ENCODE measurements at places on chromosomes 6 and 20.

GRCh38 chr6:49772285-49772684 is 14.8 kb downstream of the PGK2 start:
- DNase-seq = no peak

GRCh38 chr6:167678102-167679101 is 148.3 kb upstream of the AFDN start:
- DNase-seq = no peak

DNA sequence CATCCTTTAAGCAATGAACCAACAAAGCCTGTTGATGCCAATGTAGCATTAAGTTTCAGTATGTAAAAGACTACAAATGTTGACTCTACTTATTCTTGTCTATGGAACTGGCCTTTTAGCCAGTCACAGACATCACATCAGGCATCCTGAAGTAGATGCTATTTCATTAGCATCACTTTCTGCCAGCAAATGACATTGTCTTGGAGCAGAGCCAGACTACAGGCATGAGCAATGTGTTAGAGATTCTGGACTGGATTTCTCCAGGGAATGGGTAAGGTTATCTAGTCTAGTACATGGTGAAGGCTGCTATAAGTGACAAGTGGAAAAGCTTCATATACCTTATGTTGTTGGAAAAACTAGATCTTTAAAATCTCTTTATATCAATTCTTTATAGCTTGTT is 142.9 kb downstream of the ADGRB3 start:
- no peak for DNase-seq

DNA sequence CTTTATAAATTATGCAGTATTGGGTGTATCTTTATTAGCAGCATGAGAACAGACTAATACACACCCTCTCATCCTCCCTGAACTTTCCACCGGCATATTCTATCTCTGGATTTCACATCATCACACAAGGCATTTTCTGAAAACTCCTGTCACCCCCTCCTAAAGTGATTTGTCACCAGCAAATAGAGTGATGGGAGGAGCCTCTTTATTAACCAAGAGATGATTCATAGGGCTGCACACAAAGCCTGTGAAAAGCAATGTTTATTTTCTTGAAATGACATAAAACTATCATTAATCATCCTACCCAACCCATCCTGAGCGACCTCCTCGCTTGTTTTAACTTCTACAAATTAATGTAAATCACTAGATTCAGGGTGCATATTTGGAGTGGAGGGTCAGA is 394.7 kb upstream of the SULF2 start:
- no peak for DNase-seq

- DNase-seq = no peak
Measured at GRCh38 chr6:135084001-135084915, 29.6 kb upstream of the HBS1L start.

DNA sequence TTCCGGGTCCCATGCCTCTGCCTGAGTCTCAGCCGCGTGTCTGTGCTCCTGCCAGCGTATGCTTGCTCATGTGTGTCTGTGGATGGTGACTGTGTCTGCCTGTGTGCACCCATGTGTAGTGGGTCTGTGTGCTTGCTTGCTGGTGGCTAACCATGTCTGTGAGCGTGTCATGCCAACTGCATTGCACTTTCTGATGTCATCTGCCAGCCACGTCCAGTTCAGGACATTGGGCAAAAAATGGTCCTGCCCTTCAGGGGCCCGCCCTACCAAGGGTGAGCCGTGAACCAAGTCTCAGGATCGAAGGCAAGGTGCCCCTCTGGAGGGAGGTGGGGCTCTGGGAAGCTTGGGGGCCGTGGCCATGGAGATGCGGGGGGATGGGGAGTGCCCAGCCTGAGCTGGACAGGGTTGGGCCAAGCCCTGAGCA is 9.4 kb upstream of the ZBTB46 start:
- DNase-seq = no peak

GRCh38 chr6:13615792-13616120 is 621 bp downstream of the NOL7 start:
- peak; percentile 28 for DNase-seq

DNA sequence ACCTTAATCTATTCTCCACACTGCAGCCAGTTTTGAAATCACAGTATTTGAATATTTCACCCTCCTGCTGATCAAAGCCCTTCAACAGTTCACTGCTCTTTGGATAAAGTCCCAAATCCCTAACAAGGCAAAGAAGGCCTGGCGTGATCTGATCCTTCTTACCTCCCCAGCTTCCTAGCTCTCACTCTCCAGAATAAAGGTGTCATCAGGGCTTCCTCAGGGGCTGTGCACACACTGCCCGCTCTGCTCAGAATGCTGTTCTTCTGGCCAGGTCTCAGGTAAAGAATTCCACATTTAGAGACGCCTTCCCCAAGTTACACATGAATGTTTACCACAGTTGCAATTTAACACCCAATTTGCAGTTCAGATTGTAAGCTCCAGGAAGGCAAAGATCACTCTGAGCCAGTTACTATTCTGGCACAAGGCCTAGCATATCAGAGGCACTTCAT is 58.9 kb upstream of the MCM9 start:
- no peak for DNase-seq

DNA sequence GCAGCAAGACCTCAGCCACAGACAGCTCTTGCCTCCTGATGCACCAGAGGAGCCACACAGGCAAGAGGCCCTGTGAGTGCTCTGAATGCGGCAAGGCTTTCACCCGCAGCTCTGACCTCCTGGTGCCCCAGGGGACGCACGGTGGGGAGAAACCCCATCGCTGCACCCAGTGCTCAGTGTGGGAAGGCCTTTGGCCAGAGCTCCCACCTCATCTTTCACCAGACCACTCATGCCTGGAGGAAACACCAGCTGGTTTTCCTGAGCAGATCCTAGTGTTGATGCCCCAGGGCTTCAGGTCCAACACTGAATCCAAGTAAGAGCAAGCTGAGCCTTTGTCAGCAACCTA is 37.0 kb upstream of the XRN2 start:
- DNase-seq = no peak

GRCh38 chr6:97231911-97232310 is 51.1 kb downstream of the MMS22L start:
- DNase-seq = no peak

- DNase-seq = no peak
Measured at GRCh38 chr6:33719326-33719987, 8.0 kb upstream of the UQCC2 start.

- no peak for DNase-seq
Measured at GRCh38 chr20:33840759-33841435, 29.7 kb downstream of the CHMP4B start.

DNA sequence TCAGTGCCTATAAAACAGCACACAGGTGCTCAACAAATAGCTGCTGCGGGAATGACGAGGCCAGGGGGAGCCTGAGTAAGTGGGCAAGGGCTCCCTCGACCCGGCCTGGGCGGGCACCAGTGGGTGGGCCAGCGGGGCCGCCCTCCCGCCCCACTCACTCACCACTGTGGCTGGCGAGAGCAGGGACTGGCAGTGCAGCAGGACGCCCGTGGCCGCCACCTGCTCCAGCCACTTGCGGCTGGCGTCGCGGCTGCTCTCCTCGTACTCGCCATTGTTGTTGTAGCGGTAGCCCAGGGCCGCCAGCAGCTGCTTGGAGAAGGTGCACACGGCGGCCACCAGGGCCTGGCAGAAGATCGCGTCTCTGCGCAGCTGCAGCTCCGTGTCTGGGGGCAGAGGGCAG is 191.5 kb downstream of the PREX1 start:
- no peak for DNase-seq

DNA sequence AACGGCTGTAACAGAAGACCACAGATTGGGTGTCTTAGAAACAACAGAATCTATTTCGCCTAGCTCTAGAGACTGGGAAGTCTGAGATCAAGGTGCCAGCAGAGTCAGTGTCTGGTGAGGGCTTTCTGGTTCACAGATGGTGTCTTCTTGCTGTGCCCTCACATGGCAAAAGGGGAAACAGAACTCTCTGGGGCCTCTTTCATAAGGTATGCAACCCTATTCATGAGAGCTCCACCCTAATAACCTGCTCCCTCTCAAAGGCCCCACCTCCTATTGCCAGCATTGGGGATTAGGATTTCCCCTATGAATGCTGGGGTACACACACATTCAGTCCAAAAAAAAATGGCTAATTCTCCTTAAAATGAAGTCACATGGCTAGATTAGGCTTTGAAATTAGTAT is 10.0 kb downstream of the TXNDC5 start:
- peak; percentile 41 for DNase-seq

GRCh38 chr6:149364557-149364956 is 35.5 kb upstream of the SUMO4 start:
- no peak for DNase-seq

DNA sequence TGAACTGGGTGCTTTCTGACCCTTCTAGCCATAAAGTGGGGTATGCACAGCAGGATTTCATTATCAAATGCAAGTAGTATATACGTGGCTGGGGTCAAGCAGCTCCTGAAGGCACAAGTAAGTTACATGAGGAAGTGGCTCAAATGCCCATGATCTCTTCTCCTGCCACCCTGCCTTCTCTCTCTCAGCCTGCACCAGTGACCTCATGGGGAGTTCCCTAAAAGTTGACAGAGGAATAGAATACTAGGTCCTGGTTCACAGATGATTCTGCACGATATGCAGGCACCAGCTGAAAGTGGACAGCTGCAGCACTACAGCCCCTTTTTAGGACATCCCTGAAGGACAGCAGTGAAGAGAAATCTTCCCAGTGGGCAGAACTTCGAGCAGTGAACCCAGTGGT is 282.0 kb downstream of the BCKDHB start:
- DNase-seq = no peak

GRCh38 chr6:131602781-131603312 is 25.2 kb downstream of the MED23 start:
- DNase-seq = no peak

DNA sequence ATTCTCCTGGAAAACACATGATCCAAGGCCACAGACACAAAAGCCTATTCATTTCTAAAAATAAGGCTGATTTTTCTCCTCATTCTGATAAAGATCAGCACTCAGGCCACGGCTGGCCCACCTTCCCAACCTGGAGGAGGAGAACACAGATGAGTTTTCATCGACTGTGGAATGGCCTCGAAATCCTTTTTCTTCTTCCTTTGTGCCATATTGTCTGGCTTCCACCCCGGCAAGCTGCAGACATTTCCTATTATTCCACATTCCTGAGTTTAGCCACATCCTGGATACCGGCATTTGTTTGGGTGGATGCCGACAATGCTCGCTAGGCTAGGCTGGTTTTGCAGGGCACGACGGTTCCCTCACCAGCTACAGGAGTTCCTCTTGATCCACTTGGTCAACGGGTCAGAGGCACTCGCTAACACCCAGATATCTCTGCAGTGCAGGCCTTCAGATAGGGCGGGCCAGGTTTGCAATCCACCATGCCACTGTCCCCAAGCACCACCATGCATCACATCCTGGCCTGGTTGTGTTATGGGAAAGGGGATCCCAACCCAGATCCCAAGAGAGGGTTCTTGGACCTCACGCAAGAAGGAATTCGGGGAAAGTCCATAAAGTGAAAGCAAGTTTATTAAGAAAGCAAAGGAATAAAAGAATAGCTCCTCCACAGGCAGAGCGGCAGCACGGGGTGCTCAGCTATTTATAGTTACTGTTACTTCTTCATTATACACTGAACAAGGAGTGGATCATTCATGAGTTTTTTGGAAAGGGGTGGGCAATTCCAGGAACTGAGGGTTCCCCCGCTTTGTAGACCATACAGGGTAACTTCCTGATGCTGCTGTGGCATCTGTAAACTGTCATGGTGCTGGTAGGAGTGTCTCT is 4.2 kb upstream of the CTSZ start:
- no peak for DNase-seq

DNA sequence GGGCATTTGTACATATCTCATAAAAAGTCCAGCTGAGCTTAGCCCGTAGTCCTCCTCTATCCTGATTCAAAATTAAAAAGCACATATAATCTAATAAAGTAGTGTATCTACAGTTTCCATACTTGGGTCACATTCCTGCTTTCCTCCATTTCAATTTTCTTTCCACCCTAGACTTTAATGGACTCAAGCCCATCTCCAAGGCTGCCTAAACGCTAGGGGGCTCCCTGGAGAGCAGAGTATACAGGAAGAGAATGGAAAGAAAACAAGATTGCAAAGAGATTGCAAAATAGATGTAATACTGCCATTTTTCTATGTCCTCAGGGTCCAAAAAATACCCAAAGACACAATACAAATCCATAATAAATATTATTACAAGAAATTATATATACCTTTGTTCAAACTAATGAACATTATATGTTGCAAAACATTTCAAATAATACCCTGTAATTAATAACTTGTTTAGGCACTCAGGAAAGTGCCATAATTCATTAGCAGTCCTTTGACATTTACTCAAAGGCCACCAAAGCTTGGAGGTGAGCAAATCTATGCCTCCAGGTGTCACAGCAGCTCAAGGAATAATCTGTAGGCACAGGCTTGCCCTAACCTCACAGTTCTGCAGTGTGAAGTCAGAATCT is 2.4 kb upstream of the MCM3 start:
- DNase-seq = peak; percentile 45

DNA sequence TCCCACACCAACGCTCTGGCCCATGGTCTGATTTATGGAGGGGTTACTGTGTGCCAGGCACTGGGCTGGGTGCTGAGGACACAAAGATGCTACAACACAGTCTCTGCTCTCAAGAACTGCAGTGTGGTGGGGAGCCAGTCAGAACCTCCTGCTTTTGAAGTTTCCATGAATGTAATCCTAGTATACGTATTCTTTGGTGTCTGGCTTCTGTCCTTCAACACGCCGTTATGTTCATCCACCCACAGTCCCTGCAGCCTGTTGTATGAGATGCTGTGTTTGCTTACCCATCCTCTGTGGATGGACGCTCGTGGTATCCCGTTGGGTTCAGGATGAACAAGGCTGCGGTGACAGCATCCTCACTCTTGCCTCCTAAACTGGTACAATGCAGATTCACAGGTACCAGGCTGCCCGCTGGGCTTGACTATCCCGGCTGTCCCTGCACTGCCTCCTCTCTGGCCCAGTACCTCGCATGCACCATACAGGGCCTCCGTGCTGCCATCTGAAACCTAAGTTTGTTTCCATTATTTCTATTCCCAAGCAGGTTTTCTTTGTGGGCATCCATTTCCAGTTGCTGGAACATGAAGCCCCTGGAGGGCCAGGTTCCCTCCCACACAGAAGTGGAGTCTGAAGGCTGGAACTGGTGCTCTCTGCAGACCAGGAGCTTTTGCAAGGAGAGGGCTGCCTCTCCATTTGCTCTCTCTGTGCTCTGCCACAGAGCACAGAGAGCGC is 364.5 kb downstream of the ZFAND3 start:
- DNase-seq = no peak

DNA sequence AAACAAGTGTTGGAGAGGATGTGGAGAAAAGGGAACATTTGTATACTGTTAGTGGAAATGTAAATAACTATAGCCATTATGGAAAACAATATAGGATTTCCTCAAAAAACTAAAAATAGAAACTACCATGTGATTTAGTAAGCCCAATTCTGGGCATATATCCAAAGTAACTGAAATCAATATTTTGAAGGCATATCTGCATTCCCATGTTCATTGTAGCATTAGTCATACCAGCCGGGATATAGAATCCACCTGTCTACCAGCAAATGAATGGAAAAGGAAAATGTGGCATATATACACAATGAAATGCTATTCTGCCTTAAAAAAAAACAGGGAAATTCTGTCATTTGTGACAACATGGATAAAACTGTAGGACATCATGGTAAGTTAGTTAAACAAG is 15.3 kb upstream of the C6orf58 start:
- no peak for DNase-seq

All from germinal center (tissue), 1 donor.